ENCODE measurements at places on chromosomes 3 and 15. TPM values are rescaled to one million over a fixed set of nuclear protein-coding genes. Genes with fewer than 3 reads are reported as not detected.

Gene CD276
- 2.8 TPM for total RNA-seq

Gene ROBO2
- total RNA-seq, result not detected

Gene CASR
- total RNA-seq, result 0.02 TPM

Gene SNAPC5
- total RNA-seq, result 23.1 TPM

Gene CD200
- 9.4 TPM for total RNA-seq

Gene CPNE9
- total RNA-seq, result 0.36 TPM

Gene AP2M1
- 211 TPM for total RNA-seq

Gene SMAD6
- 0.43 TPM for total RNA-seq

Gene GREM1
- not detected for total RNA-seq

Gene NR1I2
- 0.07 TPM for total RNA-seq

Gene FRMD5
- 0.25 TPM for total RNA-seq

Gene SAMMSON
- not detected for total RNA-seq

Gene ROPN1
- total RNA-seq, result not detected

Gene ZFAND6
- 52.3 TPM for total RNA-seq

Gene MNS1
- 0.16 TPM for total RNA-seq

Gene CLEC3B
- total RNA-seq, result 0.27 TPM

Gene CAMKV
- total RNA-seq, result not detected

Gene FANCD2OS
- not detected for total RNA-seq

Gene GOLGA8R
- 10.2 TPM for total RNA-seq

Gene PODXL2
- 2.2 TPM for total RNA-seq

Gene XYLB
- 9.3 TPM for total RNA-seq

Gene B4GALT4
- 14.7 TPM for total RNA-seq
